ENCODE measurements at places on chromosomes 6 and 20.

GRCh38 chr6:114600381-114600780 is 257.6 kb upstream of the HS3ST5 start:
- no peak for DNase-seq

DNA sequence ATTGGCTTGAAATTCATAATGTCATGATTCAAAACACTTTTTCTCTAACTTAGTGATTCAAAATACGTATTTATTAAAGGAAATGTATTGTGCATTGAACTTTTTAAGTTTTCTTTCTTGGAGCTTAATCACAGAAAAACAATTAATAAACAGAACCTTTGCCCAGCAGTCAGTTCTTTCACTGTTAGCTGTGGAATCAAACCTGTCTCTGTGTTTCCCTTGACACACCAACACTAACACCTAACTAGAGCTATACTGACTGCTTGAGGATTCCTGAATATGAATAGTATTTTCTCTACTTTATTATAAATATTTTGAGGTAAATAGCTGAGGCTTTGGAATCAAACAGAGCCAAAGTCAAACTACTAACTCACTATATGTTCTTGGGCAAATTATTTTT is 296.4 kb downstream of the HIVEP2 start:
- DNase-seq, result no peak

DNA sequence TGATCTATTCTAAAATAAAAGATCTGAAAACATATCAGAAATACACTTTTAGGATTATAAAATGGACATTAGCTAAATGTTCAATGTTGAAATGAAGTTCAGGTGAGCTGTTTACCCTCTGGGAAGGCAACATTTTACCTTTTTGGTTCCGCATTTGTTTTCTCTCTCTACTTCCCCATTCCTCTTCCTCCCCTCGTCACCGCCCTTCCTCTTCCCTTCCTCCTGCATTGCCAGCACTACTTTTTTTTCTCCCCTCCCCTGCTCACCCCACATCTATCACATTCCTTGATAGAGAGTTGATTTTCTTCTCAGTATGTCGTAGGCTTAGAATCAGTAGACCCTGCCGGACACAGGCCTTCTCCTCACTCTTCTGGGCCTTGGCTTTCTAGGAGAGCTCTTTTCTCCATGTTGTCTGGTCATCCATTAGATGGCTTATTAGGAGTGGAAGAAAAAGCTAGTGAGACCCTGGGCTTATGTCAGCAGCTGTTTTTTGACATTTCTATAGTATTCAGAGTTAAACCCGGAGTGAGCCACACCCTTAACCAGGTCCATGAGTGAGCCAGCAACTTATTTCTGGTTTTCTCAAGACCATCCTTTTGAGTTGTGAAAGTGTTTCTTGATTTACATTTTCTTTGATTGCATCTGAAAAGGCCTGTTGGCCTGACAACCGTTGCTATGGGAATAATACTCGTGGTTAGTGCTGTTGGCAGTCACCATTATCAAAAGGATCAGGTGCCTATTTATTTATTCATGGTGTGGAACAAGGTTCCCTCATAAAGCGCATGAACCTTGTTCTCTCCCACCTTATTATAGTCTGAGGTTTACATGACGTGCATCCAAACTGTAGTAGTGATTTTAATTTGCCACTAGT is 90.9 kb downstream of the DTD1 start:
- no peak for DNase-seq

DNA sequence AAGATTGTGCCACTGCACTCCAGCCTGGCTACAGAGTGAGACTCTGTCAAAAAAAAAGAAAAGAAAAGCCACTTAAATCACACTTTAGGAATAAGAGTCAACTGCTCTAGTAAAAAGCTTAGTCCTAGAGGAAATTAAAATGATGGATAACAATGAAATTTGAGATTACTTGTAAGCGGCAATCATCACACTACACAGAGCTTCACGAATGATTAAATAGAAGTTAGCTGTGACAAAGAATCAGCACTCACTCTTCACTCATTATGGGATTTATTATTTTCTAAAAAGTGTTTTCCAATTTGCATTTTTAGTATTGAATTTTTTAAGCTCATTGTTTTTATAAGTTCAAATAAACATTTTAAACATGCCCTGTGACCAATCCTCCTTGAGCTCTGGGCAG is 718.0 kb downstream of the UTRN start:
- no peak for DNase-seq

DNA sequence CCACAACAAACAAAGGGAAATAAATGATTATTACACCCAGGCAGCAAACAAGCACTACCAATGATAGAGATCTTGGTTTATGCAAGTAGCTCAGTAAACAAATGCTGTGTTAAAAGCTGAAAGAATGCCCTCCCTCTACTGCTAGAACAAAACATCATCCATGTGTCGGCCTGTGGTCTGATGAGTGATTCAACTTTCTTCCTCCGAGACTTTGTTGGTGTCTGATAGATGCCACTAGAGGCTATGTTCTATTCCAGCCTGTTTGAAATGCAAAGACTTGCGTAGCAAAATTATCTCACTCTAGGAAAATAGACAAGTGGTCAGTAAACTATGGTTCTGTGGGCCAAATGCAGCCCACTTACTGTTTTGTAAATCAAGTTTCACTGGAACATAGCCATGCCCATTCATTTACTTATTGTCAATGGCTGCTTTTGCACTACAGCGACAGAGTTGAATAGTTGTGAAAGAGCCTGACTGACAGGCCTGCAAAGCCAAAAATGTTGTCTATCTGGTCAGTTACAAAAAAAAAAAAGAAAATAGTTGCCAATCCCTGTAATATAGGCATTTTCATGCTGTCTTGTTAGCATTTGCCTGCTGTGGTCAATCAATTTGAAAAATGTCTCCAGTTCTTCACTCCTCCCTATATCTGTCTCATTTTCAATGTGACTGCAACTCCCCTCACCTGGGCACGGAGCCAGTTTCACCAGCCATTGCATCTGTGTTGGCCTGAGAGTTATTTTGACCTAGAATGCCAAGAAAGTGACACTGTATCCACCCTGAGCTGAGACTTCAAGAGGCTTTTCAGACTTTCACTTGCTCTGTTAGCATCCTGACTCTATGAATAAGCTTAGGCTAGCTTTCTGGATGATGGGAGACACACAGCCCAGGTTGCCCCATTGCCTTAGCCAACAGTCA is 544.6 kb upstream of the BTBD3 start:
- no peak for DNase-seq

GRCh38 chr6:36443471-36444428 is 950 bp downstream of the KCTD20 start:
- peak; percentile 25 for DNase-seq

DNA sequence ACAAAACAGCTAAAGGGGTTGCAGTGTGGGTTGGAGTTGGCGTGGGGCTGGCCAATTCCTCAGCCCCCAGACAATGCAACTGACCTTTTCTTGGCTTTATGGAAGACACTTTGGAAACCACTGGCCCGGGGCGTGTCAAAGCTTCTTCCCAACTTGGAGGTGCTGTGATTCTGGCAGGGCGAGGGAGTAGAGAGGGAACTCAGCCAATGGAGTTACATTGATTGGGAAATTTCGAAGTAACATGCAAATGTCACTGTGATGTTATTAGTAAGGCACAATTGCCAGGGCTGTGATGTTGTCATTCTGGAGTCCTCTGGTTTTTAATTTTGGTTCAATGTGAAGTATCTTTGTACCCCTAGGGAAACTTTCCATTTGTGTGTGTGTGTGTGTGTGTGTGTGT is 41.5 kb upstream of the EPB41L1 start:
- DNase-seq, result no peak

DNA sequence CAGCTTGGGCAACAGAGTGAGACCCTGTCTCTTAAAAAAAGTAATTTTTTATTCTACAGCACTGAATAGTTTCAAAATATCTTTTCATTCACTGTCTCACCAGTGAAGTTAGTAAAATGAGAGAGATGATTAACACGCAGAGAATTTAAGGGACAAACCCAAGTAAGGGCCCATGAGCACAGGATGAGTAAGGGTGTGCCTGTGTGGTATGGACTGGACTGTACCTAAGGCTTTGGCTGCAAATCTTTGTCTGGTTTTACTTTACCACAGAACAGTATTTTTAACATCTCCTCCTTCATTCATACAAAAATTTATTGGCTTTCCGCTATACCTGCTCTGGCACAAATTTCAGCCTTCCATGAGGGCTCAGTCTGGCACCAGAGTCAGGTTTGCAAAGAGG is 433.3 kb downstream of the UTRN start:
- no peak for DNase-seq

DNA sequence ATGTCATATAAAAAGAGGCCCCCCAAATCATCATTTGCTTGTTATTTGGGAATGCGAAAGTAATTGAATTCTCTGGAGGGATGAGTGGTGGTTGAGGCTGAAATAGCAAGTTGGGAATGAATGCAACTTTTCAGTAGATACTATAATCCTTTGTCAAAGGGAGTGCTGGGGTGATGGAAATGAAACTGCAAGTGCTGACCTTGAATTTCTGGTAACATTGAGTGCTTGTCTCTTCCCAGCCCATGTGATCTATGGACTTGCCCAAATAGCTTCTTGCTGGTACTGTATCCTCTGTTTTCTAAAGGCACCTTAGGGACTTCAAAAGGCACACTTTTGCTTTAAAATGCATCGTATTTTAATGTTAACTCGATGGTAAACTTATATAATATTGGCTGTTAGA is 14.8 kb downstream of the PAQR8 start:
- DNase-seq, result no peak

- no peak for DNase-seq
These were observed 249.5 kb downstream of the ADGRG6 start for GRCh38 chr6:142551274-142551811.

DNA sequence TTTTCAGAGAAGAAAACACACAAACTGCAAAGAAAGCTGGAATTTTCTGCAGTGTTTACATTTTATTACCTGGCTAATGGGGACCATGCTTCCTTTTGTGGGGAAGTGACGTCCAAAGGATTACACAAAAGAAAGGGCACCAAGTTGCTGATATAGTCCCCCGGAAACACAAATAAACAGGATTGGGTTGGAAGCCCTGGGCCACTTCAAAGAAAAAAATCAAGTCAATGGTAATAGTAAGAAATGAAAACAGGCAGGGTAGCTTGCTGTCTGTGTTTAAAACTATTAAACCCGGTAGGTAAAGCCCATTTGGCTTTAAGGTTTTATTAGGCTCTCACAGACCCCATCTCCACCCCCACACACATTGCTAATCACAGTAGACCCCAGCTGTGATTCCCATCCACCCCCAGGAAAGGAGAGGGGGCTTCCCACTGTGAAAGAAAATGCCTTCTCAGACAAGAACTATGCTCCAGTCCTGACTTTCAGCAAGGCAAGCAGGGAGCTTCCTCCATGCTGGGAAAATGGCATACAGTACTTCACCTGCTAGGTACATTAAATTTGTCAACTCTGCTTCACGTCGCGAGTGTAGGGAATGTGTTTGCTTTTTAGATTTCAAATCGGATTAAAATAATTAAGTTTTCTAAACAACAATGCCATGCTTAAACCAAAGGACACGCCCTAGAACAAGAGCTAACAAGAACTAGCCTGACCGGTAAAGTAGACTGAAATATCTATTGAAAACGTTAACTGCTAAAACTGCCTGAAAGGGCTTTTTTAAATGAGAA is 1.1 kb downstream of the PERP start:
- no peak for DNase-seq

GRCh38 chr6:160349814-160350350 is 1.7 kb downstream of the SLC22A3 start:
- DNase-seq, result no peak

DNA sequence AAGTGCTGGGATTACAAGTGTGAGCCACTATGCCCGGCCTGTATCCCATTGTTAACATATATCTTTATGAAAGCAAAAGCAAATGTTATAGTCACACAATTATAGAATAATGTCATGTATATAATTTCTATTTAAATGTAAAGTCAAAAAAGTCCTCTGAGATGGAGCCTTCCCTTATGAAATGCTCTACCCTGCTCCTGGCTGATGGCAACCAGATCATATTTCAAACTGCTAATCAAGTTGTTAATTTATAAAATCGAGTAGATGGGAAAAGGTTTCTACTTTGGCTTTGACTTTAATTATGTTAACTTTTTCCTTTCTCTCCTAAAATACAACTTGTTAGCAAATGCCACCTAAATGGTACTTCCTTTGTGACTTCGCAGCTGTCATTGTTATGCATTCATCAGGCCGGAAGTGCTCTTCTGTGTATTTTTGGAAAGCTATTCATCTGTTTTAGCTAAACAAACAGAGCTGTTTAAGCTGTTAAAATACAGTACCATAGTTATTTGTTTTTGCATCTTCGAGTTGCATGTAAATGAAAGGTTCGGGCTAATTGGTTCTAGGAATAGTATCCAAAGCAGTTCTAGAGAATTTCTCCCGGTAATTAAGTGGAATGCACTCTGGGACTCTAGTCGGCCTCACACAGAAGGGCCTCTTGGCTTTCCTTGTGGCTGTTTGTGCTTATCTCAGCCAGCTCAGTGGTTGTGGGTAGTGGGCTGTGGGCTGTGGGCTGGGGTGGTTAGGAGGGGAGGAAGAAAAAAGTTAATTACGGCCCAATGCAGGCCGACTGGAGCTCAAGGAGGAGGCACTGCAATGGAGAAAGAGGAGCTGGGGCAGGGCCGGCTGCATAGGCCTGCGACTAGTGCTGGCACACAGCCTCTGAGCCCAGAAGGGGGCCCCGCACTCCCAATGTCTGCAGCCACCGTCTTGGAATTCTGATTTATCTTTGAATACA is 34.8 kb downstream of the SLC35D3 start:
- DNase-seq, result peak; percentile 19

GRCh38 chr20:46648903-46649649 is 2.2 kb downstream of the SLC13A3 start:
- no peak for DNase-seq

DNA sequence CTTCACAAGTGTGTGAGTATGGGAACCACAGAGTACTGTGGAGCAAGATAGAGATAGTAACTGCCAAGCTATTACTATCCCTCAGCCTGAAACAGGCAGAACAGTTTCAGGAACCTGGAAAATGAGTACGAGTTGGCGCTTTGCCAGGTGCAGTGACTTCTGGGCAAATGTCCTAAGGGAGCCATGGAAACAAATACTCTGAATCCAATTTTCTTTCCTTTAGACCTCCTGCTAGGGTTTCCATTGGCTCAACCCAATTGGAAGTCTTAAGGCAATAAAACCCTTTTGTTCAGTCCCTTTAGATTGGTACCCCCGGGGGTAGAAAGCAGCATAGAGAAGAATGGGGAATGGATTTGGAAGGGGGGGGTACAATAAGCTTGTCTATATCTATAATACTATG is 205.0 kb upstream of the EPHA7 start:
- no peak for DNase-seq

GRCh38 chr6:150312395-150312794 is 56.4 kb upstream of the IYD start:
- DNase-seq, result no peak

- DNase-seq, result no peak
These were observed 1295.1 kb downstream of the EPHA7 start for GRCh38 chr6:92124200-92124651.

DNA sequence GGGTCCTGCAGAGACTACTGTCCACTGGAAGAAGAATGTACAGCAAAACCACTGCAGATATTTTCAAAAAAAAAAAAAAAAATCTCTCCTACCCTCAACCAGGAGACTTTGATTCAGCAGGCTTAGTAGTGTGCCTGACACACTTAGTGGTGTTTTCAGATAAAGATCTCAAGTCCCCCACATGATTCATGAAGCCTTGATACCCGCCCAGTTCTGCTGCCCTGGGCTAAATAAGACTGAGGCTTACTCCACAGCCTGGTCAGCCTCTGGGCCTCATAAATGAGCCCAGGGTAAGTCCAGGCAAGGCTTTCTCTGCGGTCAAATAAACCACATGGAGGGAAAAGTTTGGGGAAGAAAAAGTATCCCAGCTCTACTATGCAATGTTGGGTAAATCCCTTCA is 222.1 kb upstream of the ARID1B start:
- no peak for DNase-seq

GRCh38 chr20:47487175-47487917 is 14.3 kb upstream of the NCOA3 start:
- no peak for DNase-seq

GRCh38 chr6:3823671-3824070 is 25.5 kb upstream of the FAM50B start:
- DNase-seq, result no peak
